Stimulated activated CD4-positive, alpha-beta T cell treated with anti-CD3 and anti-CD28 coated beads, Interleukin-15, amount 100 ng/mL, for 24 hours (primary cell): ENCODE measurements at places on chromosomes 1 and 21.

- DNase-seq: no peak
These were observed 5.8 kb downstream of the SERINC2 start for GRCh38 chr1:31418626-31419323.

DNA sequence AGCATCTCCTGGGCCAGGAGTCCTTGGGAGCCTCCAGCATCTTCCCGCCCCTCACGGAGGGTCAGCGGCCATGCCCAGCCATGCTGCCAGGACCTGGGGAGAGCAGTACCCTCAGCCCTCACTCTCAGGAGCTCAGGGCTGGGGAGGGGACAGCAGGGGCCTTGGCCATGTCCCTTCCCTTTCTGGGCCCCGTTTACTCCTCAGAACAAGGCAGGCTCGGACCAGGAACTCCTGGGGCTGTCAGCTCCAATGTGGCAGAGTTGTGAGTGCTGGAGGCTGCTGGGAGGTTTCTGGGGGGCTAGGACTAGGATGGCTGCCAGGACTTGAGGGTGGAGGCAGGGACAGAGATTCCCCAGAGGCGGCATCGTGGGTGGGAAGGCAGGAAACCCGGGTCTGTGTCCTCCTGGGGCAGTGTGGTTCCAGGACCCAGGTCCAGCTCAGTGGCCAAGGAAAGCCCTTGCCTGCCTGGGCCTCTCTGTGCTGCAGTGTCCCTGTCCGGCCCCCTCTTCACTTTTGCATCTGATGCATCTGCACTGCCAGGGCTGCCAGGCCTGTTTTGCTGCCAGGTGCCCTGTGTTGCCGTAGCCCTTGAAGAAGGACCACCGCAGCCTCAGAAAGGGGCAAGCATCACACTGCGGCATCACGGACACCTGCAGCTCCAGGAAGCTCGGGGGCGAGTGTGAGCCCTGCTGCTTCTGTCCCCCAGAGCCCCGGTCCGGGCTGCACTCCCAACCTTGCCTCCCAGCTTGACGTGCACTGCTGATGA, 223.9 kb downstream of the CAMTA1 start:
- no peak for DNase-seq

DNA sequence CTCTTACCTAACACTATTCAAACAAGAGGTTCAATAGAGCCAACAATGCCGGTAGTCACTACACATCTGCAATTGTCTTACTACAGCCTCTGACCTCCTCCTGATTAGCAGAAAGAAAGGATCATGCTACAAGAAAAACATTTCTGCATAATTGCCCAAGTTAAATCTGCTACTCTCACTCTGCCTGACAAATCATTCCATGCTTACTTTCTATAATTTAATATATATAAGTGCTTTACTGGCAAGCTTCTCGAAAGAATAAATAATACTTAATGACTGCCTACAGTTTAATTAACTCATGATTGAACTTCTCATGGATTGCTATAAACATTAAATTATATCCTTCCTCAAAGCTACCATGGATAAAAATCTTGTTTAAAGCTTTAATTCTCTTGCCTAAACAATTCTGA, 156.0 kb downstream of the SLC45A1 start:
- no peak for DNase-seq

- DNase-seq: no peak
These were observed 536.6 kb upstream of the NR5A2 start for GRCh38 chr1:199490769-199491527.

DNA sequence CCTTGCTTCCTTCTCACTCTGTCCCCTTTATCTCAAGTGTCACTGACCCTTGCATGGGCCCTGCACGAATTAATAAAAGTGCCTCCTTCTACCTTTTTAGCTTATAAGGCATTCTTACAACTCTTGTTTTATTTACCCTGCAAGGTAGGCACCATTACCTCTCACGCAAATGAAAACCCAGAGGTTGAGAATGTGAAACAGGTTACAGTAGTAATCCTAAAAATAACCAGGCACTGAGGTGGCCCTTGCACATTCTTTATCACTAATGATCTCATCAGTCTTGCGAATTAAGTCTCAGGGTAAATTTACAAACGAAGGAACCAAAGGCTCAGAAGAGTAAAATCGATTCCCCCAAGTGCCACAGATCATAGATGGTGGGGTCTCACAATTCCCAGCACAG, 3.7 kb downstream of the GLIS1 start:
- DNase-seq: no peak
